ENCODE measurements at places on chromosomes 7 and 10. TPM values are rescaled to one million over a fixed set of nuclear protein-coding genes. Genes with fewer than 3 reads are reported as not detected.

Gene PGAM2
- 0.75 TPM for total RNA-seq

Gene DGKB
- total RNA-seq: not detected

Gene SEMA4G
- total RNA-seq: 1.8 TPM

Gene HOXA10
- total RNA-seq: not detected

Gene PRTFDC1
- 2.9 TPM for total RNA-seq
